ENCODE measurements at places on chromosomes 3 and 15.

DNA sequence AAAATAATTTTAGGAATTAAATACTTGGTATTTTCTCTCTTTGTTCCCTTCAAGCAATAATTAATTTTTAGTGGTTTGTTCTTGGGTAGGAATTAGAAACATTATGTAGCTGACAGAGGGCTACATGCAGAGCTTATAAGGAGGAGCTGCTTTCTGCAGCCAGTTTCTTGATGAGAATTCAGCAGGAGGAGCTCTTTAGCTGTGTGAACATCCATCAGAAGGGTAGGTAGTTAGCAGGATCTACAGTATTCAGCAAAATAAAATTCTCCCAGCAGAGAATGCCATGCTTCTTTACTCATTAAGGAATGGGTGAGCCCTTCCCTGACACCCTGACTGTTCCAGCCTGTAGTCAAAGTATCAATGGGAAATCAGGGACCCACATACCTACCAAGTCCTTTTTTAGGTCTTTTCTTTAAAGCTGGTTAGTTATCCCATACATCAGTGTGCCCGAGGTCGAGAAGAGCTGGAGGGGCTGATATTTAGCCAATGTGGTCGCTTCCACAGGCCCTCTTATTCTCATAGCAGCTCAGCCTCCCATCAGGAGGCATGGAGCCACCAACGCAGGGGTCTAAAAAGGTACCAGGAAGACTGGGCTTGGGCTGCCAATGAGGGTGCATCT, 54.0 kb downstream of the KCNAB1 start:
- DNase-seq, result no peak

GRCh38 chr15:91075739-91076138, 24.3 kb upstream of the SV2B start:
- DNase-seq, result no peak

GRCh38 chr3:126433496-126434263, 39.0 kb downstream of the CFAP100 start:
- no peak for DNase-seq

DNA sequence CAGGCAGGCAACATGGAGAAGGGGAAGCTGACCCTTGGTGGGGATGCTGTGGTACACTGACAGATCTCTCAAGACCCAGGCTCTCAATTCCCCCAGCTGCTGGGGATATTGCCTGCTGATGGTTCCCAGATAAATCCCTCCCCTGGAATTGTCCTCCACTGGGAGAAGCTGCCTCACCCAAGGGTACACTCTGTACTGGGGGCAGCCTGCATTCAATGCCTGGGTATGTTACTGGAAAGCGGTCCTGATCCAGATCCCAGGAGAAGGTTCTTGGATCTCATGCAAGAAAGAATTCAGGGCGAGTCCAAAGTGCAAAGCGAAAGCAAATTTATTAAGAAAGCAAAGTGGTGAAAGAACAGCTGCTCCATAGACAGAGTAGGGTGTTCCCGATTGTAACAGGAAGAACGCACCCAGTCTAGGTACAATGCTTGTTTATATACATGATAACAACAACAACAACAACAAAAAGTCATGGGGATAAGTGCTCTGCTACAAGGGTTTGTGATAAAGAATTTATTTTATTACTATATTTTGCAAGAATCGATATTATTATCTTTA, 591.5 kb upstream of the ADAMTS9 start:
- no peak for DNase-seq

DNA sequence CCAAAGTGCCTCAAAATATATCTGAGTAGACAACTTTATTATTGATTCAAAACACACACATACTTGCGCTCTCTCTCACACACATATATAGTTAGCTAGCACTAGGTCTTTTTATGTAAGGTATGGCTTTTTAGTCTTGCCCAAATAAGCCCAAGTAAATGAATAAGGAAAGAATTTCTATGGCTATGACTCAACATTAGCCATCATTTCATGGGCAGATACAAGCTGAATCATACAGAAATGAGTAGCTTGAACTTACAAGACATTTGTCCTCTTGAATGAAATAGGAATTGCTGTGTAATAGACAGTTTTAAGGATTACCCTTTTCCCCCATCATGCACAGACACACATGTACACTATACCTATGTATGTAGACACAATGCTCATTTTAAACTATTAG, 4.9 kb downstream of the CADPS start:
- no peak for DNase-seq

DNA sequence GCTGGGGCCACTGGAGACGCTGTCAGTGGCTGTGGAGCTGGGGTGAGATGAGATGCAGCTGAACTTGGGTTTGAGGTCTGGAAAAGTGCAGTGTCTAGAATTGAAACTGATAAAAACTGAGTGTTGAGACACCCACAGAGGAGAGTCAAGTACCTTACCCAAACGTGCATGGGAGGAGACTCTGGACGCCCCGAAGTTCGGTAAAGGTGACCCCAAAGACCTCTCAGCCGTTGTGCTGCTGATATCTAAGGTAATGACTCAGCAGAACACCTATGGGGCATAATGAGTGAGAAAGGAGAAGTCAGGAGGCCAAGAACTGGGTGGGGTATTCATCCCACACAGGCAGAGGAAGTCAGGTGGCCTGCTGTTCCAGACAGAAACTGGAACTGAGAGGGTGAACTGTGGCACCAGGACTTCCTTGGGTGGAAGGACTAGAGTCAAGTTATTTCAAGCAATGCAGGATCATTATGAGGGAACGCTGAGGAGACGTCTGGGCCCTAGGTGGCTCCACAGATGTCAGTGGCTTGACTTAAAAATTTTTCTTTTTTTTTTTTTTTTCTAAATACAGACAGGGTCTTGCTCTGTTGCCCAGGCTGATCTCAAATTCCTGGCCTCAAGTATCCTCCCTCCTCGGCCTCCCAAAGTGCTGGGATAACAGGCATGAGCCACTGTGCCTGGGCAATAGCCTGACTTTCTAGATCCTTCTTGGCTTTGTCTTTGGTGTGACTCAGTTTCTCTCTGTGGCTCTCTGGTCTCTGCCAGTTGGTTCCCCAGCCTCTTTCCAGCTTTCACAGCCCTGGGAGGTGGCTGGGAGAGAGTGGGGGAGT, 67.6 kb upstream of the GCNT3 start:
- DNase-seq, result no peak

GRCh38 chr3:63862804-63863149, 828 bp downstream of the THOC7 start:
- DNase-seq, result no peak

- DNase-seq, result no peak
Observed at GRCh38 chr3:187066228-187066995, 72.9 kb downstream of the RPL39L start.

DNA sequence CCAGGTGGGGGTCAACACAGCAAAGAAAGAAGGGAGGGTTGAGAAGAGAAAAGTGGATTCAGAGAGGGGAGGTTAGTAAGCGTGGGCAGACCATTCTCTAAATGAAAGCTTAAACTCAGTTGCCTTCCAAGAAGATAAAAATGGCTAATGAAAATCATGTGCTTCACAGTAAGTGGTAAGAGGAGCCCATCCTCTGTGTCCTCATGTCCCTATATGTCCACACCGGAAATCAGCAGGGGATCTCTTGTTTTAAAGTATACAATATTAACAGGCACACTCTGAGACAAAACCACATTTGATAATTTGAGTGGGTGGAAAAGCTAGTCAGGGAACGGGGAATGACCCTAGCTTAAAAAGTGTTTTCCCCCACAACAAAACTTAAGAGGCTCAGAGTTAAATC, 4.4 kb upstream of the FOXP1 start:
- DNase-seq, result no peak

DNA sequence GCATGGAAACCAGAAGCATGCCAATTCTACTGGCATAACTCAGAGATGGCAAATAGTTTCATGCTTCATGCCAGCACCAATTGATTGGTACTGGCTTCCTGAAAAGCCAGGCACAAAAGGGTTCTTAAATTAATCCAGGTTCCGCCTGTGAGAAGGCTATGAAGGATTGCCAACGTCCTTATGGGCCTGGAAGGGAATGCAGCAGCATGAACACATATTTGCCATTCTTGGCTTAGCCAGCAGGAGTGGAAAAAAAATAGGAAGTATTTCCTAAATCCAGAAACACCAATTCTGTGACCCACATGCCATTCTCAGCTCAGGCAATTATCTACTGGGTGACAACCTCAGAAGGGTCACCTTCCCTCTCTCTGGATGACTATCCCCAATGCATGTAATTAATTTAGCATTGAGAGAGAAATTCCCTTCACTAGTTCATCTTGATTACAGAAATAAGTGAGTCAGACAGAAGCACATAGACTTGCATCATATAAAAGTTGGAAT, 36.0 kb downstream of the ADAMTS9 start:
- DNase-seq, result no peak

DNA sequence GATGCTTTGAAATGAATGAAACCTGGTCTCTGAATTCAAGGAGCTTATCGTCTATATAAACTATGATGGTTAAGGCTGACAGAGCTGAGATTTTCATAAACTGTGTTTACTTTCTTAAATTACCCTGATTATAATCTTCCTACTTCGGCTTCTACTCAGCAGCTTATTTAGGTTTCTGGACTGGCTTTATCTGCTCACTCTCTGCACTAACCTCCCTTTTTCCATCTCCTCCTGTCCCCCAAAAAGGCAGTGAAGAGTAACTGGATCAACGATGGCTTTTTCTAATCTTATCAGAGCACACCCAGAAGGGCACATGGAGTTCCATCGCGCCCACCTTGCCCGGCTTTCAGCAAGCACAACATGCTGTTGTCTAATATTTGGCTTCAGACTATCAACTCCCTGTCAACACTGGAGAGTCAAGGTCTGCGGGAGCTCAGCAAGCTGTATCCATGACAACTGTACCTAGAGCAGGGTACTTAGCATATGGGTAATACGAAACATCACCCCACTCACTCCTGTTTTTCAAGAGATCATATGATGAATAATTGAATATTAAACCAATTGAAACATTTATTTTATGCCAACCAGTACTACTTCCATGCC, 417.3 kb downstream of the GABRB3 start:
- no peak for DNase-seq

DNA sequence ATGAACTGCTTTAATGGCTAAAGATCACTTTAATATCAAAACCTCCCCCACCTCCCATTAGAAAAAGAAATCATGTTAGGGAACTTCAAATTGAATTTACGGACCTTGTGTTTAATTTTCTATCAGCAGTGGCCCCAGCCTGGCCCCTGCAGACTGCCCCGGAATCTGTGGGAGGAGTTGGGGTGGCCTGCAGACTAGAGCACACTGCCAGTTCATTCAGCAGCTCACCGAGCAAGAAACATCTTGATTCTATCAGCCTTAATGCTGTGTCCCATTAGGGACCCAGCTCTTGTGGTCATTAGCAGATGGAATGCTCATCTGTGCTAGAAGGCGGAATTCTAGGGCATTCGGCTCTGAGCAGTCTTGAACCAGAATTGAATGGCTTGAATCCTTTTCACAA, 54.2 kb downstream of the FLNB start:
- no peak for DNase-seq

GRCh38 chr3:111545349-111545748, 3.4 kb downstream of the CD96 start:
- no peak for DNase-seq

- DNase-seq, result no peak
Observed at GRCh38 chr3:48716508-48716981, 476 bp downstream of the IP6K2 start.

GRCh38 chr15:98405013-98405412, 243.3 kb upstream of the IGF1R start:
- no peak for DNase-seq

DNA sequence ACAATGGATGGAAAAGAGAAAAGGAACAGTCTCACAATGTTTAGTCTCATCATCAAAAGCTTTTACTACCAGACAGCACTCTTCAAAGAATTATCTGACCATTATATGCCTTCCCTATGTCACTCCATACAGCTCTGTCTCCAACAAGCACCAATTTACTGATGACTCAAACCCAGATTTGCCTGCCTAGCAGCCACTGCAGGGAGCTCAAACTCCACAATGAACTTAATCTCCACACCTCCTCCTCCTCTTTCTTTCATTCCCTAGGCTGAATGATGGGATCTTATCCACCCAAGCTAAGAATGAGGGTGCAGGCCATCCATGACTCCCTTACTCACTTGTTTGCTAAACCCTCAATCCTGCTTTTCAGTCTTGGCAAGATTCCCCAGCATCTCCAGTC, 45.5 kb downstream of the NBEAL2 start:
- no peak for DNase-seq

- DNase-seq, result no peak
Observed at GRCh38 chr15:68797191-68797590, 23.5 kb downstream of the ANP32A start.

DNA sequence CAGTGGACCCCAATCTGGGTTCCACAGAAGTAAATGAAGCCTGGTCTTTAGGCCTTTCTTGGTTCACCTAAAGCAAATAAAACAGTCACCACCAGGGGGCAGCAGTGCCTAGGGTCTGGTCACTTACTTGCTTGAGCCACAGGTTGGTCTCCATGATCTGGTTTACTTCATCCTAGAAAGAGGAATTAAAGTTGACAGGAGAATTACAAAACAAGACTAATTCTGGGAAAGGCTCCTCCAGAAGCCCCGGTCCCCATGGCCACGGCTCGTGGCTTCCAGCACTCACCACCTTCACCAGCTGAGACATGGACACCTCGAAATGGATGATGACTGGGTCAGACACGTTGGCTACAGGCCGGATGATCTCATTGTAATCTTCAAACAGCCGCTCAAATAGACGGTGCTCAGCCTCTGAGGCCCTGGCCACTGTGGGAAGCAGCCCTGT, 2.3 kb downstream of the CHRNA3 start:
- peak; percentile 52 for DNase-seq

- DNase-seq, result no peak
Observed at GRCh38 chr15:83626171-83626802, 27.6 kb upstream of the ADAMTSL3 start.

GRCh38 chr15:97976766-97977503, 16.4 kb downstream of the ARRDC4 start:
- DNase-seq, result no peak

- no peak for DNase-seq
Observed at GRCh38 chr3:55090746-55091145, 162.9 kb upstream of the LRTM1 start.

DNA sequence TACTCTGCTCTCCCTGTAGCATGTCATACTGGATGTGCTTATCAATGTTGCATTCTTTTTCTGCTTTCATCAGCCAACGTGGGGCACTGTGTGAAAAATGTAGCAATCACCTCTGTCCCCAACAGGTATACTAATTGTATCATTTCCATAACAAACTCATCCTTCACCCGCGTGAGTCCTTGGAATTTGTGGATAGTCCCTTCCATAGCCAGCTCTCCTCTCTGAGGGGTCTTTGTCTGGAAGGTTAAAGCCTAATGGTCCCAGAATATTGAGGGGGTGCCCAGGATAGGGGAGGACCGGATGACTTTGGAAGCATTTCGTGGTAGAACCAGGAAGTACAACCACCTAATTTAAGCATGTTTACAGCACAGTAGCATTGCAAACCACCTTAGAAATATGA, 124.6 kb downstream of the FOXB1 start:
- DNase-seq, result no peak

DNA sequence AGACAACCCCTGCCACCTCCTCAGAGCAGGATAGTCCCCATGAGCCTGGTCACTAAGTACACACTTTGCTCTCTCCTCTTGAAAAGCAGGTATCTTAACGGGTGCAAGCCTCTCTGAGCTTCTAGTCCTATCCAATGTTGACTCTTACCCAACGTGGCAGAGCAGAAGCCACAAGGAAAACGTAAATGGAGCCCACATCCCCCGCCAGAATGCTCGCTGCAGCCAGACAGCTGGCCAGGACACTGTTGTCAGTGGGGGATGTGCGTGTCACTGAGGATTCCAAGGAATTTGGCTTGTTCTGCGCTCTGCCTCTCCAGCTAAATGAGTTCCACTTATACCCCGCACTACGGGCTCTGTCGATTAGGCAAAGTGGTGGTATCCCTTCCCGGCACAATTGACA, 67.8 kb upstream of the IGF1R start:
- DNase-seq, result no peak

- DNase-seq, result no peak
Observed at GRCh38 chr3:111227216-111227615, 155.6 kb downstream of the NECTIN3 start.
